ENCODE measurements at places on chromosomes 12 and 14.

- DNase-seq: no peak
Measured at GRCh38 chr12:86261142-86261541, 5.0 kb upstream of the MGAT4C start.

DNA sequence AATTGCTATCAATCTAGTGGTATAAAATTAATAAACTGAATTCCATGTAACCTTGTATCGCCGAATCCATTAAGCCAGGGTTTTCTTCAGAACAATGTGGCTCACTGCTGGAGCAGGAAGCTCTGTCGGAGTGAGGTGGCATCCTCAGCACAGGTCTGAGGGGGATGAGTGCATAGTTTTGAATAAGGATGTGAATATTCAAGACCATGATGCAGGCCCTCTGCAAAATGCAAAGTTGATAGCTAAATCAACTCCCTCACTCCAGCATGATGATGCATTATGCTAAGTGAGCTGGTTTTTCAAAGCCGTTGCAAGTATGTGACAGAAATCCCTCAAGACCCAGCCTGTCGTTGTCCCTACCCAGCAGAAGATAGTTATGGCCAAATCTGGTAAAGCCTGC is 53.0 kb downstream of the TRIM9 start:
- DNase-seq: no peak

DNA sequence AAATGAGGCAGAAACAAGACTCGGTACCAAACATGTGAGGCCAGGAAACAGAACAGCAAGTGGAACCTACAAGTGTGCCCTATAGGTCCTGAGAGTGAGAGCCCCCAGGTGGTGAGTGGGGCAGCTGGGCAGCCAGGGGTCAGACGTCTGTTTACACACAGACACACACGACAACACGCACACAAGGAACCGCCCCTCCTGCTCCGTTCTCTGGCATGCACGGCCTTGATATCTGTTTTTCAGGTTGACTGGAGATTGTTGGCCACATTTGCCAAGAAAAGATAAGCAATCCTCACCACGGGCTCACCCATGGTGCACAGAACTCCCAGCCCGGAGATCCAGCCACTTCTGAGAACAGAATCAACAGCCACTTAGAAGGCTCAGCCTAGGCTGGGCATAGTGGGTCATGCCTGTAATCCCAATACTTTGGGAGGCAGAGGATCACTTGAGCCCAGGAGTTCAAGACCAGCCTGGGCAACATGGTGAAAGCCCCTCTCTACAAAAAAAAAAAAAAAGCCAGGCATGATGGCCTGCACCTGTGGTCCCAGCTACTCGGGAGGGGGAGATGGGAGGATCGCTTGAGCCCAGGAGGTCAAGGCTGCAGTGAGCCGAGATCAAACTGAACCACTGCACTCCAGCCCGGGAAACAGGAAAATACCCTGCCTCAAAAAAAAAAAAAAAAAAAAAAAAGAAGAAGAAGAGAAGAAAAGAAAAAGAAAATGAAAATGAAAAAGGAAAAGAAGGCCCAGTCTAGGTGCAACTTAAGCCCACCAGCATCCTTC is 19.4 kb upstream of the EIF5 start:
- DNase-seq: no peak

GRCh38 chr14:76134231-76134630 is 17.5 kb upstream of the GPATCH2L start:
- no peak for DNase-seq

GRCh38 chr14:71752111-71752738 is 180.0 kb upstream of the RGS6 start:
- DNase-seq: no peak

GRCh38 chr12:98544751-98545150 is 29.4 kb downstream of the TMPO start:
- DNase-seq: no peak

- DNase-seq: no peak
Measured at GRCh38 chr12:132415327-132416120, 74.4 kb upstream of the FBRSL1 start.

- no peak for DNase-seq
Measured at GRCh38 chr14:79278286-79278797, 933.0 kb downstream of the DIO2 start.
